Esophagus muscularis mucosa (tissue), 4 donors: ENCODE measurements at places on chromosomes 7 and 10.

GRCh38 chr10:8616166-8616565 lies 561.7 kb downstream of the GATA3 start:
- no peak for DNase-seq

GRCh38 chr10:125625586-125625985 lies 57.4 kb downstream of the TEX36 start:
- DNase-seq: no peak

DNA sequence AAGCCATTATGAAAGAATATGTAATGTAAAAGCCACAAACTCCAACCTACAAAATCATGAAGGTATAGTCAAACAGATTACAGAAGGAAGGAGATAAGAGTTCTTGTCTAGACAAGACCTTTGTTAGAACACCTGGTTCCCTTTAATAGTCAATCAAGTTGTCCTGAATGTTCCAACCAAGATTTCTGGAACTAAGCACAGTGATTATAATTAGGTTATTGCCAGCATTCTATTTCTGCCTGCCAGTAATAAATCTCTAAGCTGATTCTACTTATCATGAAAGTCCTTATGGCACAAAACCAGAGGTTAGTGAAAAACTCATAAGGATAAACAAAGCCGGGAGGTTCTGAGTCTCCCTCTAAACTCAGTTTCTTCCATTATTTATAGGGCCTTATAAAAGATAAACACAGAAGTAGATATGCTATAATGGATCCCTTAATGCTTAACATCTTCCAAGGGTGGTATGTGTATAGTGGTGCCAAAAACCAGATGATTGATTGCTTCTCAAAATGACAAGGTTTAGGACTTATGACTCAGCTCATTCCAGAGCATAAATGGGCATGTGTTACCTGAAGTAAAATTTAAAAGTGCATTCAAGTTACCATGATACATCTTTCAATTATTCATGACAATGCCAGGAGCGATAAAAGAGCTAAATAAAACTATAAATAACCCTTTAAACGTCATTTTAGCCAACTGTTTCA lies 237.2 kb downstream of the CSTF2T start:
- DNase-seq: no peak

DNA sequence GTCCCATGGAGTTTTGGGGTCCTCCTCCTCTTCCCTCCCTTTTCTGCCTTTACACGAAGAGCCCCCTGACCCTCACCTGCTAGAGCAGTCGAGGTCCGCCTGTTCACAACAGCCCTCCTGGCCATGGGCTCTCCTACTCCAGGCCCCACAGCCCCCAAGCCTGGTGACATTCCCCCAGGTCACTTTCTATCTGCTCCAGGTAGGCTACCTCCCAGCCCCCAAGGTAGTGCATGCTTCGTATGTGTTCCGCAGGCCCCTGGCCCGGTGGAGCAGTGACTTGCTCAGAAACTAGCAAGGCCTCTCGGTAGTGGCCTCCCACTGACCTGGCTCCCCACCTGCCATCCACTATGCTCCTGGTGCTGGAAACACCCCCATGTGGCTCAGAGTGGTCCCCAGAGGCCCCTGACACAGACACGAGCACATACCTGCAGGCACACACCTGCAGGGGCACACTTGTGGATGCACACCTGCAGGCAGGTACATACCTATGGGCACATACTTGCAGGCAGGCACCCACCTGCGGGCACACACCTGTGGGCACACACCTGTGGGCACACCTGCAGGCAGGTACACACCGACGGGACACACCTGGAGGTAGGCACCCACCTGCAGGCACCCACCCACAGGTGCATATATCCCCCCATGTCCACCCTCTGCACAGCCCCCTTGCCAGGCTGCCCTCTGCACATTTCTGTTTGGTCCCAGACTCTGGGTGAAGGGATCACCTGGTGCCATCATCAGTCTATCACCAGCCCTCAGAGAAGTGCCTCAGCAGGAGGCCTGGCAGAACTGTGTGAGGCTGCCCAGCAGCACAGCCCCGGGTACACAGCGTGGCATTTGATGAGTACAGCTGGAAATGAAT lies 322.5 kb downstream of the PTPRN2 start:
- no peak for DNase-seq

- DNase-seq: peak; percentile 5
Observed at GRCh38 chr10:114917927-114918672, 19.9 kb upstream of the TRUB1 start.

DNA sequence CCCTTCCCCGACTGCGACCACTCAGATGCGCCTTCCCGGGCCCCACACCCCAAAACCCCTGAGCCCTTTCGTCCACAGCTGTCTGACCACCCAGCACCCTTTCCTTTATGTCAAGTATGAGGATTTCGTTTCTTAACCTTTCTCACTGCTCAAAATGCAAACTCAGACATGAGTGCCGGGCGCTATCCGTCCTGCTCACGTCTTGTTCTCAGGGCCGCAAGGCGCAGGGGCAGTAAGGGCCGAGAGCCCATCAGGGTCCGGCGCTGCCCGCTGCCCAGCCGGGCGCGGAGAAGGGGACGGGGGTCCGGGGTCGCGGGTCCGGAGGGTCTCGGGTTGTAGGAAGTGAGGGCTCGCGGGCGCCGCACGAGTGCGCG lies 670 bp upstream of the RBM33 start:
- DNase-seq: no peak

DNA sequence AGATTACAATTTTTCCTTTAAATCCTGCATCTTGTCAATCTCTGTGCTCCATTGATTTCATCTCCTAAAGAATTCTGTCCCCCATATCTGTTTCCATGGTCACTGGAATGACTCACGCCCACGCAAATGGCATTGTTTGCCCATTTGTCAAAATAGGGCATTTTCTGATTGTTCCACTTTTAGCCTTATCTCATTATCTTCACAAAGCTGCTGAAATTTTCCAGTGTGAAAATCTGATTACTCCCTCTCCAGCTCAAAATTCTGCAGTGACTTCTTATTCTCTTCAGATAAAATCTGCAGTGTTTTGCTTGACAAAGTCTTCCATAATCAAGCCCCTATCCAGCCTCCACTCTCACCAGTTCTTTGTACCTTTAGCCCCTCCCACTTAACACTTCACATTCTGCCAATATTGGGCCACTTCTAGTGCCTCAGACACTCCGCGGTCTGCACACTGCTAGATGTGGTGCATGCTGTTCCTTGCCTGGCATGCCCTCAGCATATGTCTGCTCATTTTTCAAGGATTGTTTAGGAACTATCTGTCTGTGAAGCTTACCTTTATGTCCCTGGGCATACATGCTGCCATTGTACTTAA lies 33.9 kb upstream of the CTTNBP2 start:
- no peak for DNase-seq

- no peak for DNase-seq
Observed at GRCh38 chr10:132181691-132182425, 4.9 kb upstream of the DPYSL4 start.

- DNase-seq: no peak
Observed at GRCh38 chr10:56318816-56319215, 42.2 kb downstream of the ZWINT start.

GRCh38 chr10:93368210-93368609 lies 113.9 kb downstream of the MYOF start:
- peak; percentile 84 for DNase-seq

DNA sequence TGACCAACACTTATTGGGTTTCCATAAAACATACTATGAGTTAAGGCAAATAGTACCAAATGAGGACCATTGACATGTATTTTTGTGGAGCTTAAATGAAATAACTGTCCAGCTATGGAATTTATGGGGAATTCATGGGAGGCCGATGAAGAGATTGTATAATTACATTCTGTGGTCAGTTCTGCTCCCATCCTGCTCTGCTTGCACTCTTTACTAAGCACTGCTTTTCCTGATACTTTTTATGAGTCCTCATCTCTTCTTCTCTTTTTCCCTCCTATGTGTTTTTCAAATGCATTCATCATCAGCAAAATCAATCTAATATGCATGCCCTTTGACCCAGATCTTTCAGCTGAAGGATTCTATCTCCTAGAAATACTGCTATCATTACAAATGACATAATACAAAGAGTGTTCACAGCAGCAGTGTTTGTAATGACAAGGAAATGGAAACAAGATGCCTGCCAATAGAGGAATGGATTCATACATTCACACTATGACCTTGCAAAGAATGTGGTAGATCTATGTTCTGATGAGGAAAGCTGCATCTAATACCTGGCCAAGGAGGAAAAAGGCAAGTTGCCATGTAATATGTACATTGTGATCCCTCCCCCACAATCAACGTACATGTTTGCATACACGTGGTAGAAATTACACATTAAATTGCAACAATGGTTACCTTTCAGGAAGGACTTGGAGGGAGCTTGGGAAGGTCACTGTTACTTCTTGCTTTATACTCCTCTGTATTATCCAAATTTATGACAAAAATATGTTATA lies 73.9 kb downstream of the PCGF5 start:
- DNase-seq: no peak

GRCh38 chr10:99742701-99743100 lies 10.7 kb downstream of the CUTC start:
- no peak for DNase-seq

GRCh38 chr7:86733783-86734182 lies 90.1 kb downstream of the GRM3 start:
- DNase-seq: no peak

DNA sequence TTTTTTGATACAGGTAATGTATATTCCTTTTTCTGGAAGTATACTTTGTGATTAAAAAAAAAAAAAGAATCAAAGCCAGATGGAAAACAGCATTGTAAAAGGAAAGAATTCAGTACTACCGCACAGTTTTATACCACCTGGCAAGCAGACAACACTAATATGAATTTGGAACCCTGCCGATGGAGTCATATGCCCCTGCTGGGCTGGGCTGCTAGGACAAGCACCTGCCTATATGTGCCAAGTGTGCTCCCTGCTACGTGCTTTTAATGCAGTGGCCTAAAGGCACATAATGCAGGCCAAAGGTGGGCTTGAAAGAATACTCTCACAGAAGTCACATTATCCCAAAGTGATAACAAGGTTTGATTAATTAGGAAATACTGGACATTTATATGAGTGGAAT lies 29.8 kb upstream of the WAC start:
- no peak for DNase-seq

- no peak for DNase-seq
Observed at GRCh38 chr7:155696747-155697146, 52.3 kb downstream of the RBM33 start.

DNA sequence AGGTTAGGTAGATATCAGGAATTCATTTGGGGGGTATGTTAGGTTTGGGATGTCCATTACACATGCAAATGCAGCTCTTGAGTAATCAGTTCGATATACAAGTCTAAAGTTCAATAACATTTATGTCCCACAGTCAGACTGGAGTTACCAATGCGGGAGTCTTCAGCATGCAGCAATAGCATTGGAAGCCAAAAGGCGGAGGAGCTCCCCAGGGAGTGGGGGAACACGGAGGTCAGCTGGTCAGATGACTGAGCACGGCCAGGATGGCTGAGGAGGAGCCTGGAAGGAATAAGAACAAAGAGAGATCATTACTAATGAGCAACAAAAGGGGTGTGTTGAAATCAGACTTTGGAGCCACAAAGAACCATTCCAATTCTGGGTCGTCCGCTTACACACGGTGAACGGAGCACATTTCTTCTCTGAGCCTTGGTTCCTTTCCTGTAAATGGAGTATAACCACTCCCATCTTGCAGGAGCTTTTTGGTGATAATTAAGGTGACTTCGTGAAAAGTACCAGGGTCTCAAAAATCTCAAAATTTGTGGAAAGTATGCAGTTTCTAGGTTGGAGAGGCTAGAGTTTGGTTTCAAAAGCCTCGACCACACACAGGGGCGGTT lies 478 bp upstream of the ZNF22 start:
- peak; percentile 95 for DNase-seq

DNA sequence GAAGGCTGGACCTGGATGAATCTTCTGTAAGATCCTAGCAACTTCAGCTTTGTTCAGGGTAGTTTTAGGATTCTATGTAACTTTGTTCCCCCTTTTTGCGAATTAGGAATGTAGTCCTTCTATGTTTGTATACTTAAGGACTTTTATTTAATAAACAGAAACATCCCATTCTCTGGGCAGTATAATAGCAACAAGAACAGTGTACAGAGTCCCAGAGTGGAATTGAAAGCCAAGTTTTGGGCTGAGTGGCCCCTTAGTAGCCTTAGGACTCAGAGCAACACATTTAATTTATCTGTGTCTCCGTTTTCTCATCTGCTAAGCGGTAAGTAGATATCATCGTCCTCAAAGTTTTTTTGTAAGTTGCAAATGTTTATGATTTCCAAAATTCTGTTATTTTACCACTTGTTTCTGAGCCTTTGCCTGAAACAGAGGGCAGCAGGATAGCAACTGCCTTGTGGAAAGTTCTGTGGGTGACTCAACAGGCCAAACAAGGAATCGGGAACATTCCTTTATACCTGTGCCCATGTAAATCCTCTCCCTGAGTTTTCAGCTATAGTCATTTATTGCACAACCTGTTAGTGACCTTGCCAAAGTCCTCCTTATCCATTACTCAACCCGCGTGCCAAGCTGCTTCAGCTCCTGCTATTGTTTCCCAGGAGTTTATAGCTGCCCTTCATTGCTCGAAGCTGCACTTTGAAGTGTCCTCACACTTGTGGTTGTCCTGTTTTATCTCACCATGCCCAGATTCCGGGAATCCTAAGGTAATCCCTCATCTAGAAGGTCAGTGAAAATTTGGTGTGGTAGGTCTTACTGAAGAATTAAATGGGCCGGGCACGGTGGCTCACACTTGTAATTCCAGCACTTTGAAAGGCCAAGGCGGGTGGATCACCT lies 199.1 kb upstream of the AHR start:
- no peak for DNase-seq

- DNase-seq: no peak
Observed at GRCh38 chr7:55524558-55525310, 47.6 kb downstream of the VOPP1 start.

DNA sequence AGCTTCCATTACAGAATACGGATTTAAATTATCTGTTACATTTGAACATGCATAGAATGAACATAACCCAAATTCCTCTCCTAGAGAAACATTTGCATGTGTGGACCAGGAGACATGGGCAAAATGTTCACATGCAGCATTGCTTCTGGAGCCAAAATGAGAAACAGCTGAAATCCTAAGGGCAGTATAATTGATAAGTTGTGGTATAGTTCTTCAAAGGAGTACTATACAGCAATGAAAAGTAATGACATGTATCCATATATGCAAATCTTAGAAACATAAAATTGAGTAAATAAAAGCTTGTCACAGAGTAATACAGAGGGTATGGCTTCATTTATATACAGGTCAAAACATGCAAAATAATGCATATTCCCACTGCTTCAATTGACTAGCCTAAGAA lies 77.1 kb downstream of the RAB11FIP2 start:
- no peak for DNase-seq
